Lower lobe of right lung (tissue), 2 donors: ENCODE measurements at places on chromosomes 7 and 10.
A peak's percentile ranks its signal among the peaks of the same experiment; 100 is the strongest.

- no peak for DNase-seq
These were observed 534.0 kb upstream of the FOXK1 start for GRCh38 chr7:4147926-4148620.

DNA sequence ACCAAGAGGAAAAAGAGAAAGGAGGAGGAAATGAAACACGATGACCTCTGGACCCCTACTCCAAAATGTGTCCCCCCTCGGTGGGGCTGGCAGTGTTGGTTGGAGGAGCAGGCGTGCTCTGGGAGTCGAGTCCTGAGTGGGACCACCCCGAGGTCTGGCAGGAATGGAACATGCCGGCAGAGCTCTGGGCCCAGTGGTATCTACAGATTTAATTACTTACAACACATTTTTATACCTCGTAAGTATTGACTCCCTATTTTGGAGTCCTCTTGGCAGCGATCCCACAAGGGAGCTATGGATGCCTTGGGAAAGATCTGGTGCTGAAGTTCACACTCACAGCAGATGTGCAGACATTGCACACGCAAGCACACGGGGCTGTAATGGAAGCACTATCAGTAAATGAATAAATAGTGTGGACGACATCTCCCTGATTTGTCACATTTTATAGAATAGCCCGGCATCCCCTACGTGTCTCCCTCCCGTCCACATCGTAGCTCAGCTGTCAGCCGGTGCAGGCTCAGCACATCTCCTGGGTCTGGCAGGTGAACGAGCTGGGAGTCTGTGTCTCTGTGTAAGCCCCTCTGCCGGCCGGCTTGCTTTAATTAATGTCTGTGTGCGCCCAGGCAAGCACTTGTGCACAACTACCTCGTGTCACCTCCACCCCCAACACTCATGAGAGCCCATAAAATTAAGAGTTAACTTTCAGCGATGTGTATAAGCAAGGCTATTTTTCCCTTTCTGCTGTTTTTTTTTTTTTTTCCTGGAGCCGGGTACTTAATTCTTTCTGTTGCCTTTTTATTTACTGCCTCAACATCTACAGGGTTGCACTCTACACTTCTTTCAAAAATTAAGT is 603.2 kb downstream of the LRMDA start:
- no peak for DNase-seq

DNA sequence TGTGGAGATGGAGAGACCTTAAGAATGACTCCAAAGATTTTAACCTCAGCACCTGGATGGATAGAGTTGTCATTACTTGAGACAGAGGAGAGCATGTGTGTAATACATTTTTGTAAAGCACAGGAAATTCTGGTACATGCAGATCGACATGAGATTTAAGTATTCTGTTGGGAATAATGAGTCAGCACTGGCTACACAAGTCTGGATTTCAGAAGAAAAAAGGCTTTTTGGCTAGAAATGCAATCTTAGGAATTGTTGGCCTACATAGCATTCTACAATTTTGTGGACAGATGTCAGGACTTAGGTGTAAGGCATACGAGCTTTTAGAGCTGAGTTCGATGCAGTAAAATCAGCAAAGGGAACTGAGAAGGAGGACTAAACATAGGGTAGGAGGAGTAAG is 24.1 kb upstream of the ANKRD30A start:
- no peak for DNase-seq

DNA sequence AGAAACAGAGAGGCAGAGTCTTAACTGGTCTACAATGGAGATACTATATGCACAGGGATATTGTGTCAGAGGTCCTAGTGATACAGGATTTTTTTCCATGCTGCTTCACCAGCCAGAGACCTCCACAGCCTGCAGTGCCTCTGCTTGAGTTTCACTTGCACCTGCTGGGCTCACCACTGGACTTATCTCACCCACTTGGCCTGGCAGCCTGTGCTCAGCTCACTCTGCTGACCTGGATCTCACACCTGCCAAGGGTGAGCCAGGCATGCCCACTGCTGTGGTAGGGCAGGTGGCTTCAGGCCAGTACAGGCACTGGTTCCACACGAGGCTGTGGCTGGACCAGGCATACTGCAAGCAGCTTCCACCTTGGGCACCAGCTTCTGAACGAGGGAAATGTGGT is 36.6 kb downstream of the PNLIPRP3 start:
- DNase-seq: no peak

DNA sequence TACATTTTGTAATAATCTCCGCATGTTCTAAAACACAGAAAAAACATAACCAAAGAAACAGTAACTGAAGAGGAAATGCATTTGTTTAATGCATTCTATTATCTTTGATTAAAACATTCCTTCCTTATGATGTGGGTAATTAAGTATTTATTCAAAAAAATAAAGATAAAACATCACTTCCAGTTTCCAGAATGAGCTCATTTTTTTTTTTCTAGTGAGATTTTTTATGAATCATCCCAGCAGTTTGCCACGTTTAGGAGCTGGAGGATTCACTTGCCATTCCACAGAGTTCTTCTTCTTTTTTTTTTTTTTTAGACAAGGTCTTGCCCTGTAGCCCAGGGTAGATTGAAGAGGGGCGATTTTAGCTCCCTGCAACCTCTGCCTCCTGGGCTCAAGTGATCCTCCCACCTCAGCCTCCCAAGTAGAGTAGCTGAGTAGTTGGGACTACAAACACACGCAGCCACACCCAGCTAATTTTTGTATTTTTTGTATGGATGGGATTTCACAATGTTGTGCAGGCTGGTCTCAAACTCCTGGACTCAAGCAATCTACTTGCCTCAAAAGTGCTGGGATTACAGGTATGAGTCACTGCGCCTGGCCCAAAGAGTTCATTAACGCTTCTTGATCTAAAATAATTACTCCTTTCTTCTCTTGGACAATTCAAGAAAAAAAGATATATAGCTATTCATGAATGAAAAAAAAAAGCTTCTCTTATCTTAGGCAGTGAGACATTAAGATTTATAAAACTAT is 177.3 kb downstream of the DKK1 start:
- no peak for DNase-seq

GRCh38 chr7:151520419-151521261 is 945 bp upstream of the RHEB start:
- peak; percentile 79 for DNase-seq

DNA sequence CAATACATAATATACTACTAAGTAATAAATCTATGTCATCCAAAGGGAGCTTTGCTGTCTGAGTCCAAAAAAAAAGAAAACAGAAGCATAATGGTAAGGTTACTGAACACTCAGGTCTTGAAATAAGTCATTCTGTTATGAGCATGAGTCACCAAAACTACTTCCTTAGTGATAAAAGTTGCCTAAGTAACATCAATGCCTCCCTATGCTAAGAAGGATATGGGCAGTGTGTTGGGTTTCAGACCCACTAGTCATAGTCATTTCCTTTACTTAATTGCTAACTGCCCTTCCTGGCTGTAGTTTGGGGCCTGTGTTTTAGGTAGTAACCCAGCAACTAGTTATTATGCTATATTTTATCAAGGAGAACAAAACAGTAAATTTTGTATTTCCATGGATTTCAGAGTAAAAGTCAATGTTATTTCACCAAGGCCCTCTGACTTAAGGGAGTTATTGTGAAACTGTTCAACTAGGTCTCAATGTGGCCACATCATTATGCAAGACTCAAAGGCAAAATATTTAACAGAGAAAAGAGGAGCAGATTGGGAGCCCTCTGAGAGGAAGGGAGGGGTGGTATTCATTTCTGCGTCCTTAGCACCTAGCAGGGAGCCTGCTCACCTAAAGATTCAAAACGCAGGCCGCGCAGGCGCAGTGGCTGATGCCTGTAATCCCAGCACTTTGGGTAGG is 11.7 kb upstream of the VIM start:
- DNase-seq: peak; percentile 49

- no peak for DNase-seq
These were observed 329.4 kb downstream of the OTUD1 start for GRCh38 chr10:23768281-23768680.

DNA sequence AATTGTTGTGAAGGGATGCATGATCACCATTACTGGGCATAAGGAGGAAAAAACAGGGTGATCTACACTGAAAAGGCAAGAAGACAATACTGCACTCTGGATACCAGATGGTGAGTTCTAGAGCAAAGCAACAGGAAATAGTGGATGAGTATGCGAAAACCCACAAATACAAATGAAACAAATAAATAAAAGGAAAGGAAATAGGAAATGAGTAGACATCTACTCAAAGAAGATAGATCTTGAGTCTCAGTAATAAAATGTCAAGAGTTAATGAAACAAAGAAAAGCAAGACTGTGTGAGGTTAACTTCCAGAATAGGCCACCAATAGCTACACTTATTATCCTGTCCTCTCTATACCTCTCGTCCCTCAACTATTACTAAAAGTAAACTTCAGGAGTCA is 11.7 kb downstream of the ORC5 start:
- DNase-seq: no peak

DNA sequence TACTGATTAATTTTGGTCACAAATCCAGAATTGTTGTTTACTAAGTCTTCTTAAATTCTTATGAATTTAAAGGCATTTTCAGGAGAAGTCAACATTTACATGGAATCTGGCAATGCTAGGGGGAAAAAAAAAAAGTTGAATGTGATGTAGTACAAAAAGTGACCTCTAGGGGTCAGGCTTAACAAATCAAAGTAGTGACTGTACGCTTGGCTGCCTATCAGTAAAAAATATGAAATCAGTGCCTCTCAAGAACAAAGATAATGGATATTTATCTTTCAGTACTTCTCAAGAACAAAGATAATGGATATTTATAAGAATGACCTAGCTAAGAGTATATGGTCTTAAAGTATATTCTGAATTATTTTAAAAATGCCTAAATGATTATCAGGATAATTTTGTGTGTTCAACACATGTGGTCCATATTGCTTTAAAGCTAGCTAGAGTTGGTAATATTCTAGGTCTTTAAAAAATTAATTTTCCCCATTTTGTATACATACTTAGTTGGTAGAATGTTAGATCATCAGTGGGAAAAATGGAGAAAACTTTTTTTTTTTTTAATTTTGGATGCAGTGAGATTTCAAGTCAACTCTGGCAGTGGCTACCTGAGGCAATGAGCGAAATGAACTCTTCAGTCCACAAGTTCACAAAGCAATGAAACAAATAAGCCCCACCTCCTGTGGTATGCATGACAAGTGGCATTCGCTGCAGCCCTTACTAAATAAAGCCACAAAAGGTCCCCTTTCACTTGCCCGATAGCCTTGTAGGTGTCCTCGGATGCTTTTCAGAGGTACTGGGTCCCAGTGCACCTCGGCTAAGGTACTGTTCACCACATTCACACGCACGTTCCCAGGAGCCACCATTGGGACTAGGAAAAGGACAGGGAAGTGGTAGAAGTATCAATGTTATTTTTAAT is 51.2 kb upstream of the LAMB4 start:
- DNase-seq: no peak

- no peak for DNase-seq
These were observed 134.8 kb upstream of the ADAM12 start for GRCh38 chr10:126523071-126523470.

DNA sequence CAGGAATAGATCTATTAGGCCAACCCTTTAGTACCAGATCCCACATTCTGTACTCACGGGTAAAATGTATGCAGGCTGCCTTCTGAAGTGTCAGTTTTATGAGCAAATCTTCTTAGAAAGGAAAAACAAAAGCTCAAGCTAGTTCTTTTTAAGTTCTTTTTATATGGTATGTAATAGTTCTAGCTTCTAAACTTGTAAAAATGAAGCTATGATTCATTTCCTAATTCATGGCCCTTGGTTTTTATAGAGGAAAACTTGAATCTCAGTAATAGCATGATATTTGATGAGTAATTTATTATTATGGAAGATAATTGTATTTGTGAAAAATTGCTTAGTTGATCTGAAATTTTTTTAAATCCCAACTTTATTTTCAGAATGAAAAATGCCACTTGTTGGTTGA is 54.3 kb downstream of the SLK start:
- DNase-seq: no peak

GRCh38 chr10:130018265-130018664 is 54.2 kb upstream of the EBF3 start:
- no peak for DNase-seq

- no peak for DNase-seq
These were observed 898.6 kb downstream of the LRMDA start for GRCh38 chr10:76329891-76330575.

- DNase-seq: peak; percentile 90
These were observed at the start of gene NOD1 for GRCh38 chr7:30478349-30479201. TSS of gene NOD1 (minus strand) at chr7:30478784. CDS start at chr7:30456921, 21,863 bp downstream.

DNA sequence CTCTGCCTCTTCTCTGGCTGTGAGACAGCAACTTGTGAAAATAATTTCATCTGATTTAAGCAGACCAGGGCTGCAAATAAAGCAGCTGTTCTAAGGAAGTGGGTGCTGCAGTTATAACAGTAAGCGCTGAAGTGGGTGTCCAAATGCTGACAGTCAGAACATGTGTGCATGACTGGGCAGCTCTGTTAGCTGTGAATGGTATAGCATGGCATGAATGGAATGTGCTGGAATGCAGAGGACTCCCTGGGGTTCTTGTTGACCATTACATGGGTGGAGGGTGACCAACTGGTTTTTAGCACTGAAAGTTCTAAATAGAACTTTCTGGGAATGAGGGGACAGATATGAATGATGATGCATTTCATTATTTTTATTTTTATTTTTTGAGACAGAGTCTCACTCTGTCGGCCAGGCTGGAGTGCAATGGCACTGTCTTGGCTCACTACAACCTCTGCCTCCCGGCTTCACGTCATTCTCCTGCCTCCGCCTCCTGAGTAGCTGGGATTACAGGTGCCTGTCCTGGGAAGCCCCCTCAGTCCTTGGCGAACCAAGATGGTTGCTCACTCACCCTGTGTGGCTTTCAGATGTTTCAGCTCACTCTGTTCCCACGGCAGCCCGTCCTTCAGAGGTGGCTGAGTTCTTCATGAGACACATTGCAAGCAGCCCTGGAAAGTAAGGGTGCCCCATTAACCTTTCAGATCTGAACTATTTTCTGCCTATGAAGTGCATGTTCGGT is 319.8 kb upstream of the PHYHIPL start:
- no peak for DNase-seq

GRCh38 chr10:122853665-122854313 is 8.1 kb upstream of the CUZD1 start:
- no peak for DNase-seq

DNA sequence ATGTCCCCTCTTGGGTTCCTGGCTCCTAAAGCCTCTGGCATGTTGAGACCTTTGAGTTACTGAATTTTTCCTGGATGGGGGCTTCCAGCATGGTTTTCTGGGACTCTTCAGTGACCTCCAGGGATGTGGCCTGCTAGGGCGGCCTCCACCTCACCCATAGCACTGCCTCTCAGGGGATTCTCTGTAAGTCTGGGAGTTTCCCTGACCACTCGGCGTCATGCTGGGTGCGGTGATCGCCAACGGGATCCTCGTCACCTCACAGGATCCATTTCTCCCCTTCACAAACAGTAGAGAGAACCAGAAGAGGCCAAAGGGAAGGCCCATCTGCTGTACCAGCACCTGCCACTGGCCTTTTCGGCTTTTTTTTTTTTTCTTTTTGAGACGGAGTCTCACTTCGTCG is 84.3 kb downstream of the NPTX2 start:
- no peak for DNase-seq

DNA sequence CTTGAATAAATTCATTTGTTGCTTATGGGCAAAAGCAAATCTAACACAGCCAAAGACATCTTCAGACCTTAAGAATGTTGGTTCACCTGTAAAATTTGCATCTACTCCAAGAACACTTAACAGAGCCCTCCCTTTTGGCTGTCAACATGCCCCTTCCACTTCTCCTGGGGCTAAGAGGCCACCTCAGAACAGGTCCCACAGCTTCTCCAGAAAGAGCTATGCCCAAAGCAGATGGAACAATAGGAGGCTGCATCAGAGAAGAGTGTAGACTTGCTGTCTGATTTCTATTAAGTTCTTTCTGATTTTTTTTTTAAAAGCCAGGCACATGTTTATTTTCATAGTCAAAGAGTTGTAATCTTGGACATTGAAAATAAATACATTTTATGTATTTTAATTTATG is 26.1 kb upstream of the TRIL start:
- peak; percentile 53 for DNase-seq
